Hepatocyte (in vitro differentiated cells): ENCODE measurements at places on chromosomes 16 and 17. TPM values are rescaled to one million over a fixed set of nuclear protein-coding genes. Genes with fewer than 3 reads are reported as not detected.

SHISA9 gene
- 1.1 and 1.3 TPM in 2 replicates for total RNA-seq

ZNF597 gene
- total RNA-seq = 3.5 and 4.0 TPM in 2 replicates

SLC9A5 gene
- 0.36 and 1.4 TPM in 2 replicates for total RNA-seq

CACNG1 gene
- total RNA-seq = not detected in 2 replicates

SENP3 gene
- 61.1 and 71.2 TPM in 2 replicates for total RNA-seq

TMC7 gene
- 5.9 and 6.5 TPM in 2 replicates for total RNA-seq

ADAD2 gene
- not detected in 2 replicates for total RNA-seq

DNA sequence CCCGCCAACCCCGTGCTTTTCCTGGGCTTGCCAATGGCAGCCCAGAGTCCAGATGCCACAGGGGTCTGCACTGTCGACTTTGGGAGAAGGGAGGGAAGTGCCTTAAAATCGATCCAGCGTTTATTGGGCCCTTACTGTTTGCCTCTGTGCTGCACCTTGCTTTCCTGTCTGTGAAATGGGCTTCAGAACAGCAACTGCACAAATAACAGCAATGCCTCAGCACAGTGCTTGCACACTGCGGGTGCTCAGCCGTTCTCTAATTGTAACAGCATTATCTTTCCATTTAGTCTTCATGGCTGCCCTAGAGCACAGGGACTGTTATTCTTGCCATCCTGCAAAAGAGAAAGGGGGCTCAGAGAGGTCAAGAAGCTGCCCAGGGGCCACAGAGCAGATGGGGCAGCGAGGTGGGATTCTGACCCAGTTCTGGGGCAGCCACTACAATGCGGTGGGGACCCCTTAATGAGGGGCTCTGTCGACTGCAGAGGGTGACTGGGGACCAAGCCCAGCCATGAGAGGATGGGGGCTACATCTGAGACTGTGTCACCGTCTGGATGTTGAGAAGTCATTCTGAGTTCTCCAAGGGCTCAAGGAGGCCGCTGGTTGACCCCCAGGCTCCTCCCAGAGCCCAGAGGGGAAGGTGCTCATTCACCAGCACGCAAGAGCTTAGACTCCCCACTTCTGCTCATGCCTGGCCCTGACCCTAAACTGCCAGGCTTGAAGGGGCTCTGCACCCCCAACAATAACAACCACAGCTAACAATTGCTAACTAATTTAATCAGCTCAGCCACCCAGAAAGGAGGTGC is 9.4 kb upstream of the FOXF1 start:
- DNase-seq = no peak

- no peak for DNase-seq
Measured at GRCh38 chr16:68400924-68401460, 47.3 kb downstream of the SMPD3 start.

DNA sequence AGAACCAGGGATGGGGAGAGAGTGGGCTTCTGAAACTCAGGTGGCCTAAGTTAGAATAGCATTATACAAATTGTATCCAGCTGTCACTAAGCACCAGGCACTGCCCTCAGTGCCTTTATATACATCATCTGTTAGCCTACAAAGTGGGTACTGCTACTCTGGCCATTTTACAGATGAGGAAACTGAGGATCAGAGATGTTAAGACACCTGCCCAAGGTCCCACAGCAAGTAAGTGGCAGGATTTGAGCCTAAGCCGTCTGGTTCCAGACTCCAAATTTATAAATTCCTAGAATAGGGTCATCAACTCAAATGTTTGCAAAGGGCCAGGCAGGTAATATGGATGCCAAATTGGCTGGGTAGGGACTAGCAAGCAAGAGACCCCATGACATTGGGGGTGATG is 2.3 kb downstream of the ORAI3 start:
- no peak for DNase-seq

DNA sequence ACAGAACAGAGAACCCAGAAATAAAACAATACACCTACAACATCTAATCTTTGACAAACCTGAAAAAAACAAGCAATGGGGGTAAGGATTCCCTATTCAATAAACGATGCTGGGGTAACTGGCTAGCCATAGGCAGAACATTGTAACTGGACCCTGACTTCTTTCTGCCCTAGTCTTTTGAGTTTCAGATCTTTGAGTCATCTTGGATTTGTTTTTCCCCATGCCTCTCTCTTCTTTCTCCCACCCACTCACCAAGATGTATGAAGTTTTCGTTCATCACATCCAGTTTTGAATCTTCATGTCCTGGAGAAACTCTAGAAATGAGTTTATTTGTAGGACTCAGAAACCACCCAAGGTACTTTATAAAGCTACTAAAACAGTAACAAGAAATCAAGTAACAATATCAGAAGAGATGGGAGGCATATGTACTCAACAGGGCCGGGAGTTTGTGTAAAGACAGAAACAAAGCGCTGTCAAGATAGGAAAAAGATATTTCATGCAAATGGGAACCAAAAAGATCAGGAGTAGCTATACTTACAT is 39.0 kb downstream of the HSD17B2 start:
- DNase-seq = no peak

- no peak for DNase-seq
Measured at GRCh38 chr16:62573466-62573865, 537.2 kb upstream of the CDH8 start.

GRCh38 chr17:79836972-79837887 is 2.0 kb downstream of the CBX4 start:
- DNase-seq = peak; percentile 89

DNA sequence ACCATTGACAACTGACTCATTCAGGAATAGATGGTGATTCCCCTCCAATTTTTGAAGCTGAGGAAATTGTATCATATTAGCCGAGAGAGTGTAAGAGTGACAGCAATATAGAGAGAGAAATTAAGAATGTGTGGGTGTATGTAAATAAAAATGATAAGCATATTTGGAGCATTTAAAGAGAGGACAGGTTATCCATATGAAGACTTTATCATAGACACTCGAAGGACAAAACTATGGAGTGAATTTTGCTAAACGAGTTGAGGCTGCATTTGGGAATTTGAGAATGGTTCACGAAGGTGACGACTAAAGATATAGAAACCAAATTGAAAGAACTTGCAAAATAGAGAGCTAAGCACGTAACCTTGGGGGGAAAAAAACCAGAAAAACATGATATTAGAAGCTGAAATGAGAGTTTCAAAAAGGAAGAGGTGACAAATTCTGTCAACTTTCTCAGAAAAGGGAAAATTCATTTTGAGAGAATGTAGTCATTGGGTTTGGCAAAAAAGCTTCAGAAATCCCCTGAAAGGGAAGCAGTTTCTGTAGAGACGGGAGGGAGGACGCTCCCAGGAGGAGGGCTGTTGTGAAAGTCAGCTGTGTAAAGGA is 129.7 kb downstream of the KCNJ2 start:
- no peak for DNase-seq

- no peak for DNase-seq
Measured at GRCh38 chr17:45889579-45889978, 4.8 kb upstream of the MAPT start.

DNA sequence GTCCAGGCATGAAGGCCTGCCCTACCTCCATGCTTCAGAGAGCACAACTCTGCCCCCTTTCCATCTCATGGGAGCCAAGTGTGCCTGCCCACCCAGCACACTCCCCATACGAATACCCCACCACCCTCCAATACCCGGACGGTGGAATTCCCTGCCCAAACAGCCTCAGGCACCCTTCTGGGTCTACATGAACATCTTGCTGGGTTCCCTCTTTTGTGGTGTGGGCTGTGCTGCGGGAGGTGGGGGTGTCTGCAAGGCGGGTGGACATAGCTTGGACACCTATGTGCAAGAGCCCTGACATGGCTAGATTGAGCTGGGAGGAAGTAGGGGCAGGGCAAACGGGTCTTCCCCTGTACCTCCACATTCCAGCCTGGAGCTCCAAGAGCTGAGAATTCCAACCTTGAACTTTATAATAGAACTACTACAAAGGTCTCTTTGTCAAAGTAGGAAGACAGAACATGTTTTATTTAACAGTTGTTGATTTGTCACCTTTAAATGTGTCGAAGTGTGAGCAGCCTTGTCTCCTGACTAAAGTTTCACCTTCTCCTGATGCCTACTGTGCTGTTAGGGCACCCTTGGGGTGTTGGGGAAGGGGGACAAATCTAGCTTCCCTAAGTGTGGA is 9.1 kb downstream of the SLC6A2 start:
- DNase-seq = no peak

- DNase-seq = peak; percentile 73
Measured at GRCh38 chr16:15682105-15682570, 32.1 kb downstream of the NDE1 start.

GRCh38 chr16:82773018-82773417 is 146.2 kb downstream of the CDH13 start:
- DNase-seq = no peak

- DNase-seq = no peak
Measured at GRCh38 chr17:8986295-8986694, 20.8 kb upstream of the PIK3R5 start.

DNA sequence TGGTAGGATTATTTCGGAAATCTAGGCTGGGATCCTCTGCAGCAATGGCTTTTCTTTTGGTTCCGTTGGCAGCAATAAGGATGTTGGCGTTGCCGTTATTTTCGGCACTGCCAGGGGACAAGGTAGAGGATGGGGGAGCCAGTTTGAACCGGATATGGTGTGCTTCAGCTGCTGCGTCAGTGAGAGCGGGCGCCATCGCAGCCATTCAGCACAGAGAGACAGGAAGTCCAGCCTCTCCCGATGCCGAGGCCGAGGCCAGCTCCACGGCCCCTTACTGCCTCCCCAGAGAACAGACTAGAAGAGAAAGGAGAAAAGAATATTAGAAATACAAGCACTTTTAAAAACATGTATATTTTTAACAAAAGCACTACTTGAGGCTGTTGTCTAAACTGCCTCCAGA is 21.3 kb downstream of the KANSL1 start:
- DNase-seq = no peak

DNA sequence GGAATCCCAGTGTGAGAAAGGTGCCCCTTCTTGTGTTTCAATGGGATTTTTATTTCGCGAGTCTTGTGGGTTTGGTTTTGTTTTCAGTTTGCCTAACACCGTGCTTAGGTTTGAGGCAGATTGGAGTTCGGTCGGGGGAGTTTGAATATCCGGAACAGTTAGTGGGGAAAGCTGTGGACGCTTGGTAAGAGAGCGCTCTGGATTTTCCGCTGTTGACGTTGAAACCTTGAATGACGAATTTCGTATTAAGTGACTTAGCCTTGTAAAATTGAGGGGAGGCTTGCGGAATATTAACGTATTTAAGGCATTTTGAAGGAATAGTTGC is 567 bp downstream of the UBB start:
- no peak for DNase-seq
